ENCODE measurements at places on chromosomes 5 and 9. TPM values are rescaled to one million over a fixed set of nuclear protein-coding genes. Genes with fewer than 3 reads are reported as not detected.

DNA sequence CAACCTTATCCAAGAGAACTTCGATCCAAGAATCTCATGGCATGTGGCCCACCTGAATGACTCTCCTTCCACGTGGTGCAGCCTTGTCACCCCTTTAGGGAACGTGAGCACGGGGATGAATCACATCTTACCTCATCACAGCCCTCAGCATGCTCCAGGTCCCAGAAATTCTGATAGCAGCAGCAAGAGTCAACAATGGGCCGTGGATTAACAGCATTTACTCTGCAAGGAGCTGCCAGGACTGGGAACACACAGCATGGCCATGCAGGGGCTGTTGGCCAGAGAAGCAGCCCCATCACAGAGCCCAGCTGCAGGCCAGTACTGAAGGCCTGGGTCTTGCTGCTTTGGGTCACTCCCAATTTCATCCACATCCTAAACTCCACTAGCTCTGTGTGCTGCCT is 150.4 kb downstream of the C5orf15 start:
- no peak for DNase-seq

GRCh38 chr5:151952238-151952637 is 27.6 kb upstream of the GLRA1 start:
- DNase-seq, result no peak

GRCh38 chr5:146357126-146357525 is 18.5 kb downstream of the POU4F3 start:
- DNase-seq, result no peak

- no peak for DNase-seq
Measured at GRCh38 chr9:5191985-5192384, 6.5 kb upstream of the INSL6 start.

DNA sequence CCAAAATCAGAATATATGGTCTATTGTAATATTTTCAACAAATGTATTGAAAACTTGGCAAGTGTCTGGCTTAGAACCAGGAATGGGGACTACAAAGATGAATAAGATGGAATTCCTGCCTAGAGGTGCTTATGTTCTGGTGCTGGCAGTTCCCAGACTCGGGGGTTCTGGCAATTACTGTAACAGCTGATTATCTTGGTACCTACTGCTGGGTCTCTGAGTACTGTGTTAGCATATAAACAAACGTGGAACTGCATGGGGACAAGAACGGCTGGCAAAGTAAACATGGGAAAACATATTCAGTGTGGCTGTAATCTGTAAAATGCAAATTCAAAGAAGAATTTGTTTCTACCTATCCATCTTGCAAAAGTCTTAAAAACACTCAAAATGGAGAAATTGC is 89.9 kb downstream of the SLC24A2 start:
- DNase-seq, result no peak

GRCh38 chr5:61735531-61735930 is 403.5 kb downstream of the ZSWIM6 start:
- DNase-seq, result no peak

GRCh38 chr5:984774-985173 is 23.8 kb upstream of the NKD2 start:
- DNase-seq, result no peak

CDC26 gene
- 24.0 TPM for polyA plus RNA-seq

DNA sequence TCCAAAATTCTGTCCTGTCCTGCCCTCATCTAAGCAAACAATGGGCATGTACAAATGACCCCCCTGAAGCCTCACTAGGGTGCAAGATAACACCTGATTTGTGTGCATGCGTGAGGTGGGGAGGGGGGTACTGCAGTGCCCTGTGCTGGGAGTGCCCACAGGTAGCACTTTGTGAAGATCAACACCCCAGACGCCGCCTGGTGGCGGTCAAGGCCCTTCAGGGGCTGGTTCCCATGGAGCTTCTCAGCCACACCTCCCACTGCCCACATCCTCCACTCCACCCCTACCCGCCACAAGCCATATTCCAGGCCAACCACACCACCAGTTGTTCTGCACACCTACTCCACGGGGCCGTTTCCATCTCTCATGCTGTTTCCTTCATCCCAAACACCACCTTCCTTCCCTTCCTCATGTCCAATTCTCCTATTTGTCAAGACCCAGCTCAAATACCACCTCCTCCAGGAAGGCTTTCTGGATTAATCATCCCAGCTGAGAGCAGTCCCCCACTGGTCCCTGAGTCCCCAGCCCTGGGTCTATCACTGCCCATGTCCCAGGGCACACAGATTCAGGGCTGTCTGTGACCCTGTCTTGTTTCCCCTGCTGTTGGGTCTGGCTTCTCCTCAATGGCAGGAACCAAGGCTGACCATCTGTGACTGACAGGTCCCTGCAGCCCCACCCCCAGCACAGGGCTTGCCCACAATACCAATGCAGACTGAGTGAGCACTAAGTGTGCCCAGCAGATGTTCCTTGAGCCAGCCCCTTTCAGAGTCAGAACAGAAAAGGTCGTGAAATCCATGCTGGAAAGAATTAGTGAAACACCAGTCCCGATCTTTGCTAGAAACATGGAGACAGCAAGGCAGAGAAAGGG is 178.4 kb downstream of the PAX5 start:
- DNase-seq, result no peak

GRCh38 chr9:130213911-130214761 is 41.9 kb downstream of the NCS1 start:
- DNase-seq, result no peak

All from keratinocyte (primary cell).